ENCODE measurements at places on chromosomes 1 and 21.

DNA sequence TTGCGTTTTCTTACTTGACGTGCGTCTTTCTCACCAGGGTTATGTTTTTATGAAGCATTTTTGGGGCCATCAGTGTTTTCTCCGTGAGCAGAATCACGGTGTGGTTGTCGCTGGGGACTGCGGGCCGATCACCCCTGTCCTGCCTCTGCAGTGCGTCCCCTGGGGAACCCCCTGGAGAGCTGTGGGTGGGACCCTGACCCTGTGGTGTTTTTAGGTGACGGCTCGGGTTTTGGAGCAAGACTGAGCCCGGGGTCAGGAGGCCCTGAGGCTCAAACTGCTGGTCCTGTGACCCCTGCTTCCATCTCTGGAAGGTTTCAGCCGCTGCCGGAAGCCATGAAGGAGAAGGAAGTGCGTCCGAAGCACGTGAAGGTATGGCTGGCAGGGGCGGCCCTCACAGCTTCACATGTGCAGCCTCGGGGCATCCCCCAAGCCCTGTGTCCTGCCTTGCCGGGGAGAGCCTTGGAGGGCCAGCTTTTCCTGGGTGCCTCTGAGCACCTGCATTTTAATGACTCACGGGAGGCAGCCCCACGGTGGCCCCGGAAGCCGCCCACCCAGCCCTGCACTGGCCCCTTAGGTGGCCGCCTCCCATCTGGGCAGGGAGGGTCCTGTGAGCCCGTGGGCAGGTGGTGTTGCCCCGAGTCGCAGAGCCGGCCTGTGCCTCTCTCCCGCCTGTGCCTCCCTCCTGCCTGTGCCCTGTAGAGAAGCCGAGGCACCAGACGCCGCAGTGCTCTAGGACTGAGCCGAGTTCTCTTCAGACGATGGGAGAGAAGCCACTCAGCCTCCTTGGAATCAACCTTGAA, 36.7 kb upstream of the DIP2A start:
- no peaks in the 10 kb centered on the region for H3K4me1 ChIP-seq
- H3K4me3 ChIP-seq, result no peak overlapping the region
- no peak for DNase-seq
- no peak overlapping the region for H3K27ac ChIP-seq

DNA sequence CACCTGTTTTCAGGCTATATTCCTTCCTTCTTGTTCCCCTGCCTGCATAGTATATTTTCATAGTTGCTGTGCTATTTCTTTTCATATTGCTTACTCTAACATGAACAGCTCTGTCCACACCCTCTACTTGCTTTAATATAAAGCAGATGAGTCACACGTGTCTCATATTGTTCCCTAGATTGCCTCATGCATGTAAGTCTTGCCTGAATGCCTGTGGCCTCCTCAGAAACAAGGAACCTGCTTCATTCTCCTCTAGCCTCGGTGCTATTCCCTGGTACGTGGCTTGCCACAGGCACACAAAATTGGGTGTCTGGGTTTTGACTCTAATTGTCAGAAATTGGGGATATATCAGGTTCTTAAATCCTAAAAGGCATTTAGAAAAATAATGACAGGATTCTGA, 16.5 kb upstream of the PKP1 start:
- H3K36me3 ChIP-seq, result no peaks in the 10 kb centered on the region
- no peak for DNase-seq
- H3K27me3 ChIP-seq, result peaks cover 48% of the 10 kb centered on the region

GRCh38 chr1:94056171-94056570, 64.8 kb downstream of the ABCA4 start:
- H3K27ac ChIP-seq, result no peak overlapping the region
- DNase-seq, result no peak
- H3K4me3 ChIP-seq, result no peak overlapping the region
- no peaks in the 10 kb centered on the region for H3K27me3 ChIP-seq

GRCh38 chr1:216533776-216534175, 110.5 kb upstream of the USH2A start:
- H3K4me3 ChIP-seq, result no peak overlapping the region
- H3K27ac ChIP-seq, result no peak overlapping the region
- H3K36me3 ChIP-seq, result no peaks in the 10 kb centered on the region
- peaks cover 8% of the 10 kb centered on the region for H3K4me1 ChIP-seq

DNA sequence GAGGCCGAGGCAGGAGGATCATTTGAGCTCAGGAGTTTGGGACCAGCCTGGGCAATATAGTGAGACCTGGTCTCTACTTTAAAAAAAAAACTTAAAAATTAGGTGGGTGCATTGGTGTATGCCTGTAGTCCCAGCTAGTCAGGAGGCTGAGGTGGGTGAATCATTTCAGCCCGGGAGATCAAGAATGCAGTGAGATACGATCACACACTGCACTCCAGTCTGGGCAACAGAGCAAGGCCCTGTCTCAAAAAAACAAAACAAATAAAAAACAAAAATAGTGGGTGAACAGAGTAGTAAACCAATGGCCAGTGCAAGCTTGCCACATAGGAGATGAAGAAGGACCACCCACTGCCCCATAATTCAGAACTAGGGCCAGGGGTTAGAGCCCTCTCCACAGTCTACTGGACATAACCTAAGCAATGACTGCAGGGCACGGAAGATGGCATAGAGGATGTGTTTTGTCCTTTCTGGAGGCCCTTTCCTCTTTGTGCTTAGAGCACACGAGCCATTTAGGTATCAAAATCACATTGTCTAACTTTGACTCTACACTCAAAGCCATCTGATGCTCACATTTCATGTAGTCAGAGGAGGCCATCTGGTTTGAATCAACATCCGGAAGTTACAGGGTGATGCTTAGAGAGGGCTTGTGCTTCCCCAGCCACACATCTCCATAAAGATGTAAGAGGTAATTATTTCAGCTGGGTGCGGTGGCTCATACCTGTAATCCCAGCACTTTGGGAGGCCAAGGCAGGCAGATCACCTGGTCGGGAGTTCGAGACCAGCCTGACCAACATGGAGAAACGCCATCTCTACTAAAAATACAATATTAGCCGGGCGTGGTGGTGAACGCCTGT, 12.6 kb downstream of the CD2 start:
- H3K4me3 ChIP-seq, result no peak overlapping the region
- H3K27ac ChIP-seq, result no peak overlapping the region
- no peak for DNase-seq
- no peaks in the 10 kb centered on the region for H3K4me1 ChIP-seq

DNA sequence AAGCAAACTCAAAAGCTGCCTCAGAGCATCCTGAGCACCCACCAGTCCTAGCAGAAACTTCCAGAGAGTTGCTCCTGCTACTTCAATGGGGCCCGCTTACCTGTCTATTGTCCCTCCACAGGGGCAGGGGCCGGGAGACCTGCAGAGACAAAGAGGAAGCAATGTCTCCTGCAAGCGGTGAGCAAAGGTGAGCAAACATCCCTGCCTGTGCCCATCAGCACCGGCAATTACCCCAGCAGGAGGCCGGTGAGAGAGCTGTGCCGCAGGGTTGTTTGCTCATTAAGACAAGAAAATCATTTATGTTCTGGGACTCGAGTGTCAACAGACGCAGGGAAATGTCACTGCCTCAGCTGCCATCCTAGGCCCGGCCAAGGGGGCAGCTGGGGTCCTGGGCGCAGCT, 53.8 kb upstream of the TARDBP start:
- H3K36me3 ChIP-seq, result no peaks in the 10 kb centered on the region
- H3K4me3 ChIP-seq, result no peak overlapping the region
- H3K27ac ChIP-seq, result no peak overlapping the region

DNA sequence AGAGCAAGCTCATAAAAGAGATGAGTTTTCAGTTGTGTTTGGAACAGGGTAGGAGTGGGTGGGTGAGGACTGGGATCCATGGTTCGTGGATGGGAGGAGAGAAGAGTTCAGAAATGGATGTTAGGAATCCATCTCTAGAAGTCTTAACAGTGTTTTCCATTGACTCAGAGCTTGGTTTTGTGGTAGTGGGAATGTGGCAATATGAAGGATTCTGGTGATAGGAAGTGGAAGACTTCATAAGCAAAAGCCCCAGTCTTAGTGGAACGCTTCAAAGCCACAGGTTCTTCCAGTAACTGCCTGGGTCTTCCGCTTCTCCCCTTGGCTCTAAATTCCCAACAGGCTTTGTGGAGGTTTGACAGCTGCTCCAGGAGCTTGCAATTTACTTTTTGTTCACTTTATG, 167.9 kb downstream of the KCNJ6 start:
- no peaks in the 10 kb centered on the region for H3K4me1 ChIP-seq
- no peaks in the 10 kb centered on the region for H3K27me3 ChIP-seq
- no peak overlapping the region for H3K4me3 ChIP-seq
